ENCODE measurements at places on chromosomes 12 and 14.

- no peak for DNase-seq
Measured at GRCh38 chr14:92161521-92161920, 39.8 kb downstream of the CPSF2 start.

DNA sequence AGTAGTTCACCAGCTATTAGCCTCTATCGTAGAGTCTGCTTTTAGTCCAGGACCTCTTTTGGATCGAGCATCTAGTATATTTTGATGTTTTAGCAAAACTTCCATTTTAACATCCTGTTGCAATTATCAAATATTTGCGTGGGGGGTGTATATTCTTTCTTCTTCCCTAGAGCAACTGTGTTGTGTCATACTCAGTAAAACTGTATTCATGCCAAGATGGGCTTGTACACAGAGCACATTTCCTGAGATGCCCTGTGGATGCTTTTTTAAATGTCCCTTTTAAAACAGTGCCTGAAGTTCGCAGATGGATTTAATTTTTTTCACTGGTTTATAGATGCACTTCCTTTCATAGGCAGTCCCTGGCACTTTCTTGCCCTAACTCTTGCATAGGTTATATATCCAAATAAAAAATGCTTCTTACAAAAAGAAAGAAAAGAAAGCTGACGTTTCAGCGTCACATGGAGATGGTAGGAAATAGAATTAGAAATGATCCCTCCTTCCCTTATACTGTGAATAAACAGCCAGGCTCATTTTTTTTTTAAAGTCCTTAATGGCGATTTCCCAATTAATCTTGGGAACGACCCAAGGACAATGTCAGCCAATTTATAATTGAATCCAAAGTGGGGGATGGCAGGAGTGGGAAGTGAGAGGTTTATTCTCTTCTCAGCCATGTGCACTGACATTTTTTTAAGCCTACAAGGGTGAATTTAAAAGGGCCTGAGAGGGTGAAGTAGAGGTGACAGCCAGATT is 247.0 kb downstream of the SLC41A2 start:
- DNase-seq = peak; percentile 88

- no peak for DNase-seq
Measured at GRCh38 chr12:47823422-47824086, 3.9 kb upstream of the HDAC7 start.

DNA sequence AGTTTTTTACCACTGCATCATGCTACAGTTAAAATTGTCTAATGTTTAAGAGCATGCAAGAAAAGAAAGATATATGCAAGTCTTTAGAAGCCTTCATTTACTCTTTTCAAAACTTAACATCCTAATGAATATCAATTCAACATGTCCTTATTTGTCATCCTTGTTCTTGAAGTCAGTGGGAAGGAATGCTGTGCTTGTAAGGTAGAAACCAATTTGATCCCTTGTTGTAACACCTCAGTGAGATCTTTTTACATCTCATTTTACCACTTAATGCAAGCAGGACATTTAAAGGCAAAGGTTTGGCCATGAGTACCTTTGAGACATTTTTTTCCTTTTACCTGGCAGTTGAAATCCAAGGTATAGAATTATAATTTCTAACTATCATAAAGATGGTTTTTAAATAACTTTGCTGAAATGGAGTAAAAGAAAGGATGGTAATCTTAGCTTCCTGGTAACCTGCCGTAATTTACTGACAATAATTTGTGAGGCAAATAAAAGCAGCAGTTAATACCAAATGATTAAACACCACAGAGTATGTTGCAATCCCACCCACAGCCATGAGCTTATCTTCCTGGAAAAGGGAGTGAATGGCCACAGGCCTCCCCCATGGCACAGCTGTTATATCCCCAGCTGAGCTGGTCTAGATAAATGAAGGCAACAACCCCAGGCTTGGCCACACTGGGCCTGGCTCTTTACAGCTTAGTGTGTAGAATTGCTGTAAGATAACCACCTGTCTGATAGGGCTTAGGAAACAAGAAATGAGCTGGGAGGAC is 33.2 kb upstream of the STRN3 start:
- peak; percentile 73 for DNase-seq

GRCh38 chr12:101746661-101747060 is 7.4 kb upstream of the SYCP3 start:
- peak; percentile 14 for DNase-seq
